ENCODE measurements at places on chromosomes 2 and 18.

DNA sequence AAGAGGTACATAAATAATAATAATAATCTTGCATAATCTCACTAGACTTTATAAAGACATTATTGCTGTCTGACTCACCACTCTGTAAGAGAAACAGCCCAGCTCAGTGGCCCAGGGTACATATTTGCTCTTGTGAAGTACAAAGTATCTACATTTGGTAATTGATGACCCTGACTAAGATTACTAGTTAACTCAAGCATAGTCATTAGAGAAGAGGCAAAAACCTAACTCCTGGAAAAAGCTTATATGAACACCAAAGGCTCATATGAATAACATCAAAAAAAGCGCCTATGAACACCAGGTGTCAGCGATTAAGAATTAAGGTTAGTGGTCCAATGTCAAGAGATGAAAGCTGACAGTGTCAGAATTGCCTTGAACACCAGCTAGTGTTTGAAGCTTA lies 38.4 kb downstream of the RAD51AP2 start:
- no peak for DNase-seq

DNA sequence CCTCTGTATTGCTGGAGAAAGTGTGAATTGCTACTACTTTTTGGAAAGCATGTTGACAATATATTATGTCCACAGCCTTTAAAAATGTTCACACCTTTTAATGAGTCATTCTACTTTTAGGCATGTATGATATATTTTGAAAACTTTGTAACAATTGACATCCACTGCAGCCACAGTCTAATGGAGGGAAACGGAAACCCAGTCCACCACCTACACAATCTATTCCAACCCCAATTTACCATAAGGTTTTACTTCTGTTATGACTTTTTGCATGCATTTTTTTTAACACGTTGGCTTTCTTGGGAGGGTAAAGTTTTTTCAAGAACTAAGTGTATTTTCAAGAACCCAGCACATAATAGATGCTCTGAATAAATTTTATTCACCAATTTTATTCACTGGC lies 38.5 kb upstream of the ATP8B1 start:
- no peak for DNase-seq

GRCh38 chr18:64807560-64807959 lies 658.7 kb upstream of the LINC00305 start:
- no peak for DNase-seq

DNA sequence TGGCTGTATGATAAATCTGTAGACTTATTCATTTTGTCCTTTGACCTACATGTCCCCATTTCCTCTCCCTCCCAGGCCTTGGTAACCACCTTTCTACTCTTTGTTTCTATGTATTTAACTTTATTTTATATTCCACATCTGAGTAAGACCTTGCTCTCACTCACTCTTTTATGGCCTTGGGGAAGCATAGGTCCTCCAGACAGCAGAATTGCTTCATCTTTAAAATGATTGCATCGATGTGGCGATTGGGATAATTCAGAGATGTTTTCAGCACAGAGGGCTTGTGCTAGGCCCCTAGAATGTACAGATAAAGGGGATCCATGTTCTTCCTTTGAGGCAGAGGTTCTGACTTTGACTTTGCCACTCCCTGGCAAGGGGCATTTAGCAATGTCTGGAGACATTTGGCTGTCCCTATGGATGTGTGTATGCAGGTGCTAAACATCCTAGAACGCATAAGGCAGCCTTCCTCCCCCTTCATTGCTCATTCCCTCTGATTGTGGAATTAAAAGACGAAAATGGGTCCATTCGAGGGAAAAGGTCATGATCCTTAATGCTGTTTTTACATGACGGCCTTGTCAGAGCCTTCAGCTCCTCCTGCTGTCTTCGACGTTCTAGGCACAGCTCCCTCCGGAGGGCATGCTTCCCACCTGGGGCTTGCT lies 1.2 kb upstream of the GPR39 start:
- DNase-seq: no peak

GRCh38 chr2:77147153-77147552 lies 375.0 kb downstream of the LRRTM4 start:
- DNase-seq: no peak

DNA sequence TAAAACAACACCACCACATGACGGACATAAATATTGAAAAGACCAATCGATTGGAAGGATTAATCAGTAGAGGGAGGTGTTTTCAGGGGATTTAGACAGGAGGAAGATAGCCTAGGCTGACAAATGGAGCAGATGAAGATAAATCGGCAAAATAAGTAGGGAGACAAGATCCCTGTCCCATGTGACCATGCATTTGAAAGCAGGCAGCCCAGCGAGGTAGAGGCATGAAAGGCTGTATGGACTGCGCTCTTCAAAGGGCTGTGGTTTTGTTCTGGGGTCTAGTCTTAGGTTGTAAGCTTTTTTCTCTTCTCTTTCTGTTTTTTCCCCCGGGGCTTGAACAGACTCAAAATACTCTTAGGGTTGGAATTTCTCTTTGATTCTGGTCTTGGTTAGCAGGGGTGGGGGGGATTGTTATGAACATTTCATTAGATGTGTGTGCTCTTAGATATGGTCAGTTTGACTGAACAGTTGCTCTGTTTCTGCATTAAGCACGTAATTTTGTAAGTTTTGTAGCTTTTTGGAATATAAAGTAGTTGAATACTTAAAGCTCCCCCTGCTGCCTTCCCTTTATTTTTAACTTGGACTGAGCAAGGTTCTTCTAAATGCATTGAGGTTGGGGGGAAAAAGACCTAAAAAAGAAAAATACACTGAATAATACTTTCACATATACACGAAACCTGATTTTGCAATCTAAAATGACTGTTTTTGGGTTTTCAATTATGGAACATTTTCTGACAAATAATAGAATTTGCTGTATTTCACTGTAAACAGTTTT lies 32.2 kb downstream of the ZNF532 start:
- no peak for DNase-seq

GRCh38 chr2:145344076-145344724 lies 824.3 kb upstream of the ZEB2 start:
- no peak for DNase-seq

GRCh38 chr2:38192976-38193375 lies 117.0 kb upstream of the CYP1B1 start:
- DNase-seq: no peak

DNA sequence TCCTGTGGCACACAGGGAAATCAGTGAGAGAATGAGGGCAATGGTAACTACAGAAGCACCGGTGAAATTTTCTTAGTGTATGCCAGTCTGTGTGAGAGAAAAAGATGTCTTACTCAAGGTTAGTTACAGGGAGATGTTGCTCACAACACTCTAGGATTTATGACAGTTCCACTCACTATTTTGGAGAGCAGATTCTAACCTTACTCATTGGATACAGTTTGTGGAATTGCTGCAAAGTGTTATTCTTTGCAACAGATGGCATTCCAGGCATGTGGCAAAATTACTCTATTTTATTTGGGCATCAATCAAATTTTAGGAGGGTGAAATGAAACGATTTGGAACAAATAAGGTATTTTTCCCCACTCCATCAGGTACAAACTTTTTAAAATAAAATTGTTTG lies 449.1 kb downstream of the PIK3C3 start:
- no peak for DNase-seq

GRCh38 chr2:221330436-221330835 lies 241.7 kb downstream of the EPHA4 start:
- no peak for DNase-seq

GRCh38 chr18:38250971-38251370 lies 685.4 kb upstream of the CELF4 start:
- no peak for DNase-seq

- no peak for DNase-seq
Measured at GRCh38 chr2:31889044-31889443, 121.8 kb downstream of the MEMO1 start.

- DNase-seq: no peak
Measured at GRCh38 chr2:134718817-134719814, at the start of gene TMEM163. Gene TMEM163, minus strand, starts transcription at chr2:134719000.

DNA sequence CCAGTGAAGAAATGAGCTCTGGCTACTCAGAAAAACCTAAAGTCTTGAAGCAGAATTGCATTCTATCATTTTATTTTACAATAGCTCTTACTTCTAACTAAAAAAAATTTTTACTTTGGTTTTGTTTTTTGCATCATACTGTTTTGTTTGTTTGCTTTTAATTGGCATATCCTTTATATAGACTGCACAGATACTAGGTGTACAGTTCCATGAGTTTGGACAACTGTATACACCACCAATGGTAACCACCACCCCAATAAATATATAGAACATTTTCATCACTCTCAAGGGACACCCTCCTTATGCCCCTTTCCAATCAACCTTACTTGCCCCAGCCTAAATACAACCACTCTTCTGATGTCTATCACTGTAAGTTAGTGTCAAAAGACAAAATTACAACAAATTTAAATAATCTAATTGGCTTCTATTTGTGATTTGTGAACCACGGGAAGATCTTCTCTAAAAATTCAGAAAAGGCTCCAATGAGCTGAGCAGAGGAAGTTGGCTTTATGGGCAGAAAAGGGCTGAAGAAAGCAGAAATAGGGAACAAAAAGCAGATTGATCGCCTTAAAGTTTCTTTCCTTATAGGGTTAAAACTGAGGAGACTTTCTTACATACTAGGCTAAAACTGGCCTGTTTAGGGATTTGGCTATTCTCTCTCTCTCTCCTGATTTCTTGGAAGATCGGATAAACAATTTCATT lies 22.2 kb upstream of the SOS1 start:
- DNase-seq: no peak

DNA sequence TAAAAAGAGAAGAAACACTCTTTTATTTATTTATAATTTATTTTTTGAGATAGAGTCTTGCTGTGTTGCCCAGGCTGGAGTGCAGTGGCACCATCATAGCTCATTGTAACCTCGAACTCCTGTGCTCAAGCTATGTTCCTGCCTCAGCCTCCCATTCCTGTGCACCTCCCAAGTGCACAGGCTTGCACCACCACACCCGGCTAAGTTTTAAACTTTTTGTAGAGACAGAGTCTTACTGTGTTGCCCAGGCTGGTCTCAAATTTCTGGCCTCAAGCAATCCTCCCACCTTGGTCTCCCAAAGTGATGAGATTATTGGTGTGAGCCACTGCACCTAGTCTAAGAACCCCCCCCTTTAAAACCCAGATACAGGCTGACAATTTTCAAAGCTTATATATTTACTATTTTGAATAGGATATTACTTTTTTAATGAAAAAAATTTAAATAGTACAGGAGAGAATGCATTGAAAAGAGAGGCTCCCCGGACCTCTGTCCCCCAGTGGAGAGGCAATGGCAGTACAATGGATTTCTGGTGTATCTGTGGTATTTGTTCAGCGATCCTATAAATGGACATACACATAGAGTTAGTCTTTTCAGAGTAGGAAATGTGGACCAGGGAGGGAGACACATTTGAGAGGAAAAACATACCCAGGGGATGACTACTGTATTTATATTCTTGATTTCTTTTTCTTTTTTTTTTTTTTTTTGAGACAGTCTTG lies 48.1 kb upstream of the CNOT11 start:
- no peak for DNase-seq

- no peak for DNase-seq
Measured at GRCh38 chr2:151852260-151853069, 24.2 kb upstream of the ARL5A start.

- no peak for DNase-seq
Measured at GRCh38 chr2:84970868-84971509, at the start of gene KCMF1. Gene KCMF1, plus strand, starts transcription at chr2:84971161. Its CDS starts 291 bp downstream, at chr2:84971452.

GRCh38 chr2:180775711-180776110 lies 204.7 kb upstream of the UBE2E3 start:
- no peak for DNase-seq

DNA sequence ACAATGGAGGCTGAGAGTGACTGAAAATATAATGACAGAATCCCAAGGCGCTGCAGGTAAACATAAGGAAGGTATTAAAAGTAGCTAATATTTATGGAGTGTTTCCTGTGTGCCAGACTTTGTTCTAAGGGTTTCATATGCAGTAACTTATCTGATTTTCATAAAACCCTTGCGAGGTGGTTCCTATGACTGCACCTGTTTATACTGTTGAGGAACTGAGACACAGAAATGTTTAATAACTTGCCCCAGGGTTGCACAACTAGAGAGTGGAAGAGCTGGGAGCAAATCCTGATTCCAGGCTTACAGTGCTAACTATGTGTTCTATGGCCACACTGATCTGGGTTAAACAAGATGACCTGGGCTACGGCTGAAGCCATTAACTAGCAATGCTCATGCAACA lies 2.4 kb downstream of the SP110 start:
- no peak for DNase-seq

DNA sequence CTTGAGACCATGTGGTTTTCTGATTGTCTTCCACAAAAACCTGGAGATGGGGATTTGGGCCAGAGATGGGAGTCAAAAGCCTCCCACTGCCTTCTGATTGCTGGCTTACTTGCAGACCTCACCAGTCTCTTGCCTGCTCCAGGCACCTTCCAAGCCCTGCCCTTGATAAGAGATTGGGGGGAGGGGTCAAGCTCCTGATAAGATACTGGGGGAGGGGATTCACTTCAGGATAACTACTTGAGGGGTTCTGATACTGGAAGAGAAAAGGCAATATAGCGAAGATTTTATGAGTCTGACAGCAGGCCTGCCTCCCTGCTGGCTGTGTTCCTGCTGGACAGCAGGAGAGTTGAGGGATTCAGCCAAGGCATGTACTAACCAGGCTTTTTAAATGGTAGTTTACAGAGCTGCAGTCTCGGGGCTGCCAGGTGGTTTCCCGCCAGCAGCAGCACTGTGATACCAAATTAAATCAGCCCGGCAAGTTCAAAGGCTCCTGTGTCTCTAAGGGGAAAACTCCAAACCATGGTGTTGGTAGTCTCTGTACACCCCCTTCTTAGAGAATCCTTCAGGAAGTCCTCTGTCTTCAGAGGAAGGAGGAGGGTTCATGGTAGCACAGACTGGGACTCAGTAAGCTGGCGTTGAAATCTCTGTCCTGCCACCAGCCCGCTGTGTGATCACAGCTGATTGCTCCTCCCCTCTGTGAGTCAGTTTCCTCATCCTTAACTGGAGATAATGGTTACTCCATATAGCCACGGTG lies 58.3 kb downstream of the FBXO36 start:
- DNase-seq: no peak

GRCh38 chr2:106963156-106963555 lies 77.2 kb upstream of the ST6GAL2 start:
- no peak for DNase-seq

DNA sequence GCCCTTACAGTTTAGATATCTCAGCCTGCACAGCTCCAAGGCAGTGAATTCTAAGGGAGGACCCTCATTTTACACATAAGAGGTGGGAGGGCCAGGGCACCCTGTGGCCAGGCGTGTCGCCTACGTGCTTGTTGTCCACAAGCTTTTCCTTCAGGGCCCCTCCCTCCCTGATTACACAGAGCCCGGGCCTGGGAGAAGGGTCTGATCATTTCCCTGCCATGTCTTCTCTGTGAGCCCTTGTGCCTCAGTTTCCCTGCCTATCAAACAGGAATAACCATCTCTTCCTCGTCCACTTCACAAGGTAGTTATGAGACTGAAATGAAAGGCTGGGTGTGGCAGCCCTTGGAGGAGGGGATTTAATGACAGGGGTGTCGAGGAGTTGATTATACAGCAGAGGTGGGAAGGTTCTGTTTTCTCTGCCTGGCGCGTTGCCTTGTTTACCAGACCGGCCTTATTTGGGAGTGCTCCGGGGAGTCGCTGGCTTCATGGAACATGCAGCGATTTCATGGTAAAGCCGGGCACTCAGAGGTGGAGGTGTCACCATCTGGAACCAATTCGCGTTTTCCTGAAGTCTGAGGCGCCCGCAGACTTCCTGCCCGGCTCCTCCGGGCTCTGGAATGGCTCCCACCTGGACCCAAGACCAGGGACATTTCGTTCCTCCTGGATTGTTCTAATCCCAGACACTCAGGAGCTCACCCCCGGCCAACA lies 208.9 kb downstream of the KLHL29 start:
- peak; percentile 82 for DNase-seq
